ENCODE measurements at places on chromosomes 4 and X.
A peak's percentile ranks its signal among the peaks of the same experiment; 100 is the strongest.

- DNase-seq = no peak
Measured at GRCh38 chrX:21728276-21728968, 29.5 kb downstream of the SMPX start.

GRCh38 chrX:8036914-8037313 is 109.7 kb upstream of the PNPLA4 start:
- DNase-seq = no peak

GRCh38 chr4:85587952-85588351 is 113.0 kb downstream of the ARHGAP24 start:
- no peak for DNase-seq

DNA sequence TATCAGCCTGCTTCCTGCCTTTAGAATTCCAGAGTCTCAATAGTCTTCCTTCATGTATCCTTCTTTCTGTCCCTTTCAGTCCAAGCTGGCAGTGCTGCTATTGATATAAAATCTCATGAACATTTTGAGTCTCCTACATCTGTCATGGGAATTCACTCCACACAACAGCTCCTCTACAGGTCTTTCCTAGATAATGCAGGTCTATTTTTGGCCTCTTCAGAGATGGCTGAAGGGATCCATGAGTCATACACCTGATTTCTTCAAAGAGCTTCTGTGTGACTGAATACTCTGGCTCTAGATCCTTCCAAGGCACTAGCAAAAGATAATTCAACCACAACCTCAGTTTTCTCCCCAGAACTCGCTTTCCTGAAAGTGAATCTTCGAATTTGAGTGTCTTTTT is 115.4 kb downstream of the STPG2 start:
- DNase-seq = no peak

- DNase-seq = no peak
Measured at GRCh38 chr4:26529479-26529878, 39.2 kb upstream of the CCKAR start.

DNA sequence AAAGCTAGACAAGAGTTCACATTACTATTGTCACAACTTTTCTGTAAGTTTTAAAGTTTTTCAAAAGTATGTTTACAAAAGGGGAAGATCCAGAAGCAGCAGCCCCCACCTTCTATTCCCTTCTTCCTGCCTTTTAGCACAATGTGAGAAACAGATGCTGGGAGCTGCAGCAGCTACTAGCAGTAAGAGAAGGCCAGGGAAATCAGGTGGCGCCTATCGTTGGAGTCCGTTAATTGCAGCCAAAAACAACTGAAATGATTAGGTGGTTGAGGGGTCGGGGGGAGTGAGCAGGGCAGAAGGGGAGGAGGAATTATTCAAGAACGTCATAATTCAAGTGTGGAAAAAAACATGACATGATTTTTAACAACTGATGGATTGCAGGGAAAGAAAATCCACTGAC is 27.4 kb downstream of the FRYL start:
- peak; percentile 66 for DNase-seq

GRCh38 chrX:29477878-29478277 is 737.5 kb upstream of the MAGEB2 start:
- no peak for DNase-seq

GRCh38 chr4:2364654-2365053 is 53.8 kb downstream of the ZFYVE28 start:
- peak; percentile 18 for DNase-seq

GRCh38 chrX:8711401-8711800 is 20.5 kb downstream of the ANOS1 start:
- DNase-seq = no peak

DNA sequence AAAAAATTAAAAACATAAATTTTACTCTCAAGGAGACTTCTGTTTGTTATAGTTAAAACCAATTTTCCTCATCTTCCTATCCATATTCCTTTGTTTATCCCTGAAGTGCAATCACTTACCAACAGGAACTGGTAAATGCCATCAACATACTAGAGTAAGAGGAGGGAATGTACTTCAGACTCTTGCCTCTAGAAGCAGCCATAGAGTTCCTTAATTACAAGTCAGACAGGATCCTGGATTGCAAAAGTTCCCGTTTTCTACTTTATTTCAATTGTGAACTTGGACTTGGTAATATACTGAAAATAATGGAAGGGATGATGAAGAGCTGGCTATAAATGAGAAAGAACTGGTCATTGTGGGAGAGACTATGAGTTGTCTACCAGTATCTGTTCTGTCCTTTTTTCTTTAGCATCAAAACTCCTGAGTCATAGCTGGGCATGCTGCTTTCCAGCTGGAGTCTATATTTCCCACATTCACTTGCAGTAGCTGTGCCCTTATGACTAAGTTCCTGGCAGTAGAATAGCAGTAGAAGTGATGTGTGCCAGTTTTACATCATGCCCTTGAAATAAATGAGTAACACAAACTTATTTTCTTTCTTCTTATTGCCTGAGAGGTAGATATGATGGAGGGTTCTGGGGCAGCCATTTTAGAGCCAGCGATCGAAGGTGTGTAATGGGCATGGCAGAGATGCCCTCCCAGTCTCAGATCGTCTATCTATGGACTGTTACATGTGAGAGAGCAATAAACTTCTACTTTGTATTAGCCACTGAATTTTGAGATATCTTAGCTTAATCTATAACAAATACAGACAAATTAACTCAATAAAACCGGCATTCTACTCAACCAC is 26.8 kb upstream of the SPARCL1 start:
- no peak for DNase-seq

DNA sequence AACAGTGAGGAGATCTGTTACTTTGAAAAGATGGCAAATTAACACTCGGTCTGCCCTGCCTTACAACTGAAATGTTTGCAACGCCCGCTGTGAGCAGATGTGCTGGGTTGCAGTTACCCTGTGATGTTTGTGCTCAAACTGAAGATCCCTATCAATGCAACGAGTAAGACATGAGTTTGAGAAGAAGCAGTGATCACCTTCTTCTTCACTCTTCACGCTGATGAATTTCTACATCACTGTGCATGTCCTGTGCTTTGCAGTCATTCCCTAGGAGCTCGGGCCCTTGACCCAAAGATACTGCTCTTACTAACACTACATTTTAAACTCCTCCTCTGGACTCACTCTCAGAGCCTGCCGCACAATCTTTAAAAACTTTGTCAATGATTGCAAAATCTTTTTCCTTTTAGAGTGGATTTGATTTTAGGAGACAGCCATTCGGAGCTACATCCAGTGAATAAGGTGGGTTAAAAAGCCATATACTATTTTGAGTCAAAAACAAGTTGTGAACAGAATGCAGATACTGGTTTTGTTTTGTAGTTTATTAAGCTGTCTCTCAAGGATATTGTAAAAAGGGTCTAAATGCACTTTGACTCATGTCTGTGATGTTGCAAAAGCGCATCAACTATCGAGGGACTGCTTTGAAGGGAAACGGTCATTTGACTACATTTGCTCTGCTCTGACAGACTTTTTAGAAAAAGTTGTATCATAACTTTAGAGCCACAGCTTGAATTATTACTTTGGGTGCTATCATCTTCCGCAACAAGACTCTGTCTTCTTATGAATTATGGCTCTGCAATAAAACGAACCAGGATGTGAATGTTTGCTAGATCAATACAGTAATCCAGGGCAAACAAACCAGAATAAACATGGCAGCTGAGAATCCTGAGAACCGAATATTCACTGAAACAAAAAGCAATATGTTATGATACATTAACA is 5.7 kb upstream of the RHOH start:
- no peak for DNase-seq

GRCh38 chrX:66961665-66962064 is 322.8 kb upstream of the EDA2R start:
- no peak for DNase-seq

DNA sequence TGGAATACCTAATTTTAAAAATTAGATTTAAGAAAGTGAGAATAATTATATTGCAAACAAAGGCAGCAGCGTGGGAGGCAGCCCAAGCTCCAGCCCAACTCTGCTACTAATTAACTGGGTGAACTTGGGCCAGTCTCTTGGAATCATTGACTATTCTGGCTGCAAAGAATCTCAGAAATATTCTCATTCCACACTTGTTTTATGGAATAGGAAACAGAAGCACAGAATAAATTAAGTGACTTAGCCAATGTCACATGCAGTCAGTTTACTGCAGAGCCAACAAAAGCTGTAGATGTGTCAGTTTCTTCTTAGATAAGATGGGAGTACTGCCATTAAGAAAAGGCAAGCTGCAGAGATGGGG is 132.6 kb upstream of the FAM9B start:
- no peak for DNase-seq

DNA sequence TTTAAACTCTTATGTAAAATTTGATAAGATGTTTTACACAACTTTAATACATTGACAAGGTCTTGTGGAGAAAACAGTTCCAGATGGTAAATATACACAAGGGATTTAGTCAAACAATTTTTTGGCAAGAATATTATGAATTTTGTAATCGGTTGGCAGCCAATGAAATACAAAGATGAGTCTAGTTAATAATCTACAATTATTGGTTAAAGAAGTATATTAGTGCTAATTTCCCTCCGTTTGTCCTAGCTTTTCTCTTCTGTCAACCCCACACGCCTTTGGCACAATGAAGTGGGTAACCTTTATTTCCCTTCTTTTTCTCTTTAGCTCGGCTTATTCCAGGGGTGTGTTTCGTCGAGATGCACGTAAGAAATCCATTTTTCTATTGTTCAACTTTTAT is at the start of gene ALB:
TSS of gene ALB (plus strand) at position 246 of the 400 bp plus-strand sequence. CDS start at position 287, 41 bp downstream.
- DNase-seq = no peak

- peak; percentile 69 for DNase-seq
Measured at GRCh38 chr4:156763511-156763910, 208.1 kb downstream of the PDGFC start.

GRCh38 chr4:84995386-84995785 is 28.9 kb upstream of the WDFY3 start:
- DNase-seq = no peak

DNA sequence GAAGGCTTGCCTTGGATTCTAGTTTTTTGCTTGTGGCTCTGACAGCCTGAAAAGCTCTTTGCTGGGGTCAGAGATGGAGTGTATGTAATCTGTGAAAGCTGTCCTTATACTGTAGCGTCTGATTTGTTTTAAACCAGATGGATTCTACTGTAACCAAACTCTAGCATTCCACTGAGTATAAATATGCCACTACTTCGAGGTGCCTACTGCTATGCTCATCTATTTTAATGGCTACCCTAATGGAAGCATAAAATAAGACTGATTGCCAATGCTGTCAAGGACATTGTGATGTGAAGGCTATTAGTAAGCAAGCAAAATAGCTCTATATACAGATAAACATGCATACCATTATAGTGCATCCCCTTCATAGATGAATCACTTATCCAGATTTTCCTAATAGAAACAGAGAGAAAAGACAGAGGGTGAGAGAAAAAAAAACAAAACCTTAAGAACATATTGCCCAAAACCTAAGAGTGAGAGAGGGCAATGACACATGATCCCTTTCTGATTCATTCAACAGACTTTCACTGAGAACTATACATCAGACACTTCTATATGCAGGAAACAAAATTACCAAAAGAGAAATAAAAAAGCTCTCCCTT is 1025.8 kb upstream of the LCORL start:
- DNase-seq = no peak

All from lung microvascular endothelial cell (primary cell).